Activated T-cell treated with anti-CD3 and anti-CD28 coated beads, Interleukin-2, amount 50 U/mL, for 72 hours (primary cell): ENCODE measurements at places on chromosomes 12 and 14. TPM values are rescaled to one million over a fixed set of nuclear protein-coding genes. Genes with fewer than 3 reads are reported as not detected.

The TMEM179 gene
- total RNA-seq = not detected

The PPP1R3E gene
- 37.4 TPM for total RNA-seq

- DNase-seq = peak; percentile 33
Observed at GRCh38 chr14:102777711-102778337, 575 bp downstream of the TRAF3 start.

- peak; percentile 45 for DNase-seq
Observed at GRCh38 chr12:10140001-10140400, 10.0 kb upstream of the CLEC7A start.

DNA sequence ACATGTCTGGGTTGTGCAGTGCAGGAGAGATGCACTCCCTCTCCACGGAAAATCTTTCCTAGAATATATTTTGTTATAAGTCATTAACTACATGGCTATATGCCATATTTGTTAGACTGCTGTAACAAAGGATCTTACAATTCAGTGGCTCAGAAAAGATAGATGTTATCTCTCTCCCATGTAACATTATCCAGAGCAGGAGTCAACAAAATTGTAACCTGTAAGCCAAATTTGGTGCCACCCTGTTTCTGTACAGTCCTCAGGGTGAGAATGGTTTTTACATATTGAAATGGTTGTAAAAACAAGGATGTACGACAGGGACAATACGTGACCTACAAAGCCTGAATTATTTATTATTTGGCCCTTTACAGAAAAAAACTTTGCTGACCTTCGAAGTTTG is 155.5 kb downstream of the KIF21A start:
- no peak for DNase-seq

DNA sequence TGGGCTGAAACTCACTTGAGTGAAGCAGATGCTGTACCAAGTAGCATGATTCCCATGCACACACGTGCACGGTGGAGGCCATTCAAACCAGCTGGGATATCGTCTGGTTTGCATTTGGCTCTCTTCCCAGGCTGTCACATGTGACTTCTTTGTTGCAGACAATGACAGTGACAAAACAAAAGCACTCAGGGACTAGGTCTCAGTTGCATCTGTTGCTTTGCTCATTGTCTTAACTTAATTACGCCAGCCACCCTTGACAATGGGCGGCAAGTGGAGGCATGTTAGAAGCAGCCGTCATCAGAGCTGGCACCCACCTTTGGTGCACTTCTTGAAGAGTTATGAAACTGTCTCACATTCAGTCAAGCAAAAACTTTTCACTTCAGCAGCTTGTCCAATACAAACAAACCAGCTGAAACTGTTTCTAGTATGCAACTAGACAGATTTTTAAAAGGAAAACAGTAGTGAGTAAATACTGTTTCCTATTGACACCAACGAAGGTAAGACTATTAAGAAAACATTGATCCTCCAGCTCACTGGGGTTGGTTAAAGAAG is 74.3 kb downstream of the IGF1 start:
- no peak for DNase-seq

DNA sequence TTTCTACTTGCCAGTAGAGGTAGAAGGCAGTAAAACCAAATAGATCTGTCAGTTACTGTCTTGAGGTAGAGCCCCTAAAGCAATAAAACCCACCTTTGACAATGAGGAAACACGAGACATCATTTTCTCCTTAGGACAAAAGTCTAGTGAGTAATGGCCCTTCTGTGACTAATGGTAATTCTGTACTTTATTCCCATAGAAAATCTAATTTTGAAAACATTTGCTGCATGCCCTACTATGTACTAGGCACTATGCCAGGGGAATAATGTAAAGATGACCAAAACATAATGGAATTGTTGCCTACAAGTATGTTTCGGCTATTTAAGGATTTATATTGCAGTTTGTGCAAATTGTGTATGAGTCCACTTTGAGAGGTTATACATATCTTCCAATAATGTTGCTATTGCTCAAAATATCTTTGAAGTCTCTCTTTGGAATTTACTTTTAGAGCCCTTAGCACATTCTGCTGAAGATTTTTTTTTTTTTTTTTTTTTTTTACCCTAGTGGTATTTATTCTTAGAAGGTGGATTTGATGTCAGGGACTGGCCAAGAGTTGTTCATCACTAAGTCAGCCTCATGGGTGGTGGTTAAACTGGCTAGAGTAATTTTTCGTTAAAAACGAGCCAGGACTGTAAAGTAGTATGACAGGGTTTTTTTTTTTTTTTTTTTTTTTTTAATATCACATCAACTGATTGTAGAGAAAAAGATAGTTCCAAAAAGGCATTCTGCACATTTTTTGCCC is 109.7 kb downstream of the CRADD start:
- no peak for DNase-seq

DNA sequence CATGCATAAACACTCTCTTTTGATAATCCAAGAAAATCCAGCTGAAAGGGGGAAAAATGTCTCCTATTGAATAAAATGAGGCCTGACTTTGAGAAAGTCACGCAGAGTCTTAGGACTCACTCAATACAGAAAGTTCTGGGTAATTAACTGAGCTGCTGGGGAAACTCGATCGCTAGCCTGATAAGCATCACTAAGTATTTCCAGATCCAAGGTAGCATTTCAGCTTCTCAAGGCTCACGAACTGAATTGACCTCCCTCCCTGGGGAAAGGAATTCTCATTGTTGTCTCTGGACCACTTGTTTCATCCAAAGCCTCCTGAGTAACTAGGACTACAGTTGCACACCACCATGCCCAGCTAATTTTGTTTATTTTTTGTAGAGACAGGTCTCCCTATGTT is 13.8 kb upstream of the ANAPC5 start:
- no peak for DNase-seq

DNA sequence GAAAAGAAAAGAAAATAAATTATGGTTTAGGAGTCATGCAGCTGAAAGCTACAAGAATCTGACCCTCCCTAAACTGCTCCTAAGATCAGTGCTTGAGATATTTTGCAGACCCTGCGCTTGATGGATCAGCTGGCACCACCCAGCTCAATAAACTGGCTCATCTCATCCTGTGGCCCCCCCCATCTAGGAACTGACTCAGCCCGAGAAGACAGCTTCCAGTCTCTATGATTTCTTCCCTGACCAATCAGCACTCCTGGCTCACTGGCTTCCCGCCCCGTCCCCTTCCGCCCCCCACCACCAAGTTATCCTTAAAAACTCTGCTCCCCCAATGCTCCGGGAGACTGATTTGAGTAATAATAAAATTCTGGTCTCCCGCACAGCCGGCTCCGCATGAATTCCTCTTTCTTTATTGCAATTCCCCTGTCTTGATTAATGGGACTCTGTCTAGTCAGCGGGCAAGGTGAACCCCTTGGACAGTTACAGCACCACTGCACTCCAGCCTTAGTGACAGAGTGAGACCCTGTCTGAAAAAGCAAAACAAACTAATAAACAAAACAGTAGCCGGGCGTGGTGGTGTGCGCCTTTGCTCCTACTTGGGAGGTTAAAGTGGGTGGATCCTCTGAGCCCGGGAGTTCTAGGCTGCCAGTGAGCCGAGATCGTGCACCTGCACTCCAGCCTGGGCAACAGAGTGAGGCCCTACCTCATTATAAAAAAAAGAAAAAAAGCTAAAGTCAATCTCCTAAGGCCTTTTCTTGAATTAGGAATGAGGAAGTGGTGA is 24.5 kb upstream of the SPTLC2 start:
- DNase-seq = no peak

GRCh38 chr14:56004323-56004722 is 113.9 kb upstream of the PELI2 start:
- no peak for DNase-seq

- no peak for DNase-seq
Observed at GRCh38 chr12:6752167-6752920, 597 bp downstream of the MLF2 start.

DNA sequence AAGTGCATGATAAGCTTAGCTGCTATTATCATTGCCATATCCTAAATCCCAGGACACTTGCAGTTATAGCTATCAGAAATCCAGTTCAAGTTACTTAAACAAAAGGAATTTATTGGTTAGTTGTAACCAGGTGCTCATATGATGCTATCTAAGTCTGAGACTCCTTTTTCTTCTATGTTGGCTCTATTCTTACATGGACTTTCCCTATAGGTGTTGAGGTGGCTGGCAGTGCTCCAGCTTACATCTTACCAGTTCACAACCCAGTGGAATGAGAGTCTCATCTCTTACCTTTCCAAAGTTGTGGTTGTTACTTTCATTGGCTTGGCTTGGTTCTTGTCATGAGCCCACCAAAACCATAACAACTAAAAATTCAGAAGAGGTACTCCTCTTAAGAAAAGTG is 94.6 kb downstream of the DACT1 start:
- peak; percentile 29 for DNase-seq
